COR-L47 (cell line): ENCODE measurements at places on chromosomes 7 and 10.

- no peak for DNase-seq
Observed at GRCh38 chr10:133133471-133134231, 26.4 kb upstream of the KNDC1 start.

GRCh38 chr7:36827726-36828703, 103.7 kb upstream of the AOAH start:
- DNase-seq, result no peak

DNA sequence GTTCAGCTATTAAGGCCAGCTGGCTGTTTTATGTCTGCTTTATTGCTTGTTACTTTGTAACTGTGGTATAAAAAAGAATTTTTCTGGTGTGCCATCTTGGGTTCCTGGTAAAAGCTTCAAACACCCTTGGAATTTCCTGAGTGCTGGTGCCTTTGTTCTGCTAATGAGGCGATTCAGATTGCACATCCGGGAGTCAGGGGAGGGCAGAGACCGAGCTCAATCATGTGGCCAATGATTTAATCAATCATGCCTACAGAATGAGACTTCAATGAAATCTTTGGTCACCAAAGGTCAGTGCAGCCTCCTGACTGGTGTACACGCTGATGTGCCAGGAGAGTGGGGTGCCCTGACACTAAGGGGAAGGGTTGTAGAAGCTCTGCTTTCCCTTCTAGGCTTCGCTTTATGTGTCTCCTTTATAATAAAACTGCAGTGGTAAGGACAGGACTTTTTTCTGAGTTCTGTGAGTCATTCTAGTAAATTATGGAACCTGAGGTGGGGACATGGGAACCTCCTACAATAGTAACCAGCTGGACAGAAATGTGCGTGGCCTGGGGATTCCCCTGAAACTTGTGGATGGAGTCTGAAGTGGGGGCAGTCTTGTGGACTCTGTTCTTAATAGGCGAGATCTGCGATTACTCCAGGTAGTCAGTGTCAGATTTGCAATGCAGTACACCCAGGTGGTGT, 69.4 kb upstream of the OGDHL start:
- no peak for DNase-seq

DNA sequence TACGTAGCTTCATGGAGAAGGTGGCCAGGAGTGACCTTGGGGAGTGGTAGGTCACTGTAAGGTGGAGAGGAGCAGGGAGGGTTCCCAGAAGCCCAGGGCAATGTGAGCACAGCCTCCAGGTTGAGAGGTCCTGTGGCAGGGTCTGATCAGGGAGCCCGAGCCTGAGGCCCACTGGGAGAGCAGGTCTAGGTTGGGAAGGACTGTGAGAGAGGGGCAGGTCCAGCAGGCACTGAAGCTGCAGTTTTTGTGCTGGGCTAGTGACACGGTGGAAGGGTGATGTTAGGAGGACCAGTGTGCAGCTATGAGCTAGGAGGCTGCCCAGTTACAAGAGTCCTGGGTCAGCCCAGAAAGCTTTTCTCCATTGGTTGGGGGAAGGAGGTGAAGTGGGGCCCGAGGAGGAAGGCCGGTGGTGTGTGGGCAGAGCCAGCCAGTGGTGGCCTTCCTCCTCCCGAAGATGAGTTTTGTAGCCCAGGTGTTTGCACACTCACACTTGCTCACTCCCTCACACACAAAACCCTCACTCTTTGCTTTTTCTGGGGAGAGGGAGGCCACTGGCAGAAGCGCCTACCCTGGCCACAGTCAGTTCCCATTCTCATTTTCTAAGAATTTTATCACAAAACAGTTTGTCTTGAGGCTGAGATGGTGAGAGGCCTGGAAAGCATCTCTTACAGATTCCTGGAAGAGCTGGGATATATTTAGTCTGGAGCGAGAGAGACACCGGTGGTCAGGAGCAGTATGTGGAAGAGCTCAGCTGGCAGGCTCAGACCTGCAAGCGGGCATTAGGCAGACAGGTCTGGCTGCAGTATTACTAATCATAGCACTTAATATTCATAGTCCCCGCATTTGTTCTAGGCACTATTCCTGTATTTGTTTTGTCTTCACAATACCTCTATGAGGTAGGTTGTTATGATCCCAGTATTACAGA, 57.1 kb downstream of the ZNF467 start:
- no peak for DNase-seq

DNA sequence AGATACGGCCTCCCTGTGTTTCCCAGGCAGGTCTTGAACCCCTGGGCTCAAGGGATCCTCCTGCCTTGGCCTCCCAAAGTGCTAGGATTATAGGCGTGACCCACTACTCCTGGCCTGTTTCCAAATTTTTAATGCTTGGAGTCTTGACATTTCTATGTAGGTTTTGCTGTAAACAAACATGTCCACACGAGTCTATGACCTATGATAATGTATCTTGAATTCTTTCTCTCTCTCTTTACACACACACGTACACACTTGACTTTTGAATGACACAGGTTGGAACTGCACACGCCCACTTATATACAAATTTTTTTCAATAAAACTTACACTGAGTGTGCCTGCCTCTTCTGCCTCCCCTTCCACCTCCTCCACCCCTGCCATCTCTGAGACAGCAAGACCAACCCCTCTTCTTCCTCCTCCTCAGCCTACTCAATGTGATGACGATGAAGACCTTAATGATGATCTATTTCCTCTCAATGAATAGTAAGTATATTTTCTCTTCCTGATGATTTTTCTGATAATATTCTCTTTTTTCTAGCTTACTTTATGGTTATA, 44.1 kb upstream of the LAMB1 start:
- DNase-seq, result peak; percentile 4

DNA sequence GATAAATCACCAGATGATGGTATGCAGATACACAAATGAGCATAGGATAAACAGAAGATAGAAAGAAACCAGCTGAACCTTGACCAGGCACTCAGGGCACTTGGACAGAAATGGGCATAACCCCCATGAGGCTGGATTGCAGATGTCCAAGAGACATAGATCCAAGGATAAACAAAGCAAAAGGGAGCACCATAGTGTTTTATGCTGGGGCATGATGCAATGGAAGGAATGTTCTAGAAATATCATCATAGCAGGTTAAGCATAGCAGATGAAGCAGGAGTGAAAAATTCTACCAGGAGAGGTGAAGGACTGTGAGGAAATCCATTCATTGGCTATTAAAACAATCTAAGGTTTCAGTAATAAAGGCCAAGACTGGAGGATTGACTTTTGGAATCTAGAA, 70.5 kb upstream of the TES start:
- no peak for DNase-seq

DNA sequence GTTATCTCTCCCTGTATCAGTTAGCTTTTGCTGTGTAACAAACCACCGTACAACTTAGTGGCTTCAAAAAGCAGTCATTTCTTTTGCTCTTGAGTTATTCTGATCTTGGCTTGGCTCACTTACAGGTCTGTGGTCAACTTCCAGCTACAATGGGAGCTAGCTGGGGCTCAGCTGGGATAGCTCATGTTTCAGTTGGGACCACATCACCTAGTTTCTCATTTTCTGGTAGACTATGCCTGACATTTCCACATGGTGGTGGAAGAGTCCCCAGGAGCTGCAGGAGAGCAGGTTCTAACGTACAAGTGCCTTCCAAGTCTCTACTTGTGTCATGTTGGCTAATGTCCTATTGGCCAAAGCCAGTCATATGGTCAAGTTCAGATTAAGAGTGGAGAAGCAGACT, 25.8 kb upstream of the PIP4K2A start:
- DNase-seq, result no peak

GRCh38 chr10:91513598-91514424, 103.7 kb downstream of the HECTD2 start:
- DNase-seq, result no peak

GRCh38 chr7:67913604-67914003, 917.0 kb downstream of the TYW1 start:
- DNase-seq, result no peak

DNA sequence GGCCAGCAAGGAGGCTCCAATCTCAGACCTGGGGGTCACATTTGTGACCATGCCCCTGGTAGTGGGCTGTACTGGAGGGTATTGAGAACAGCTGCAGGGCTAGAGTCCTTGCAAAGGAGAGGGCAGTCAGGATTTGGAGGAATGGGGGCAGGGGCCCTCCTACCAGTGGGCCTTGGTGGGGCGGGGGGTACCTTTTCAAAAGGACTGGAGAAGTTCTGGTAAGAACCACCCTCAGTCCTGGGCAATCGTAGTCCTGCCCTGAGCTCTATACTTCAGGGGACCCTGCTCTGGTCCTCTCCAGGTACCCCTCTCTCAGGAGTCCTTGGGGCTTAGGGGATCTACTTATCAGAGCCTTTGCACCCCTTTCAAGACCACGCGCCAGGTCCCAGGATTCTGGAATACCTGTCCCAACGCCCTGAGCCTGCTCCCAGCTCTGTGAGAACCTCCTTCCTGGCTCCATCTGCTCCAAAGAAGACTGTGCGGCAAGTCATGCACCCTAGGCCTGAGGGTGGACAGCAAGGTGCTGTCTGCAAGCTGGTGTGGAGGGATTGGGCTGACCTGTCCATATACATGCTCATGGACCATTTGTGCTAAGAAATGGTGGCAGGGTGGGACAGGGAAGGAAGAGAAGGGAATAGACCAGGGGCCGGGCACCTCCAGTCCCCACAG, 134.1 kb upstream of the EEPD1 start:
- no peak for DNase-seq

DNA sequence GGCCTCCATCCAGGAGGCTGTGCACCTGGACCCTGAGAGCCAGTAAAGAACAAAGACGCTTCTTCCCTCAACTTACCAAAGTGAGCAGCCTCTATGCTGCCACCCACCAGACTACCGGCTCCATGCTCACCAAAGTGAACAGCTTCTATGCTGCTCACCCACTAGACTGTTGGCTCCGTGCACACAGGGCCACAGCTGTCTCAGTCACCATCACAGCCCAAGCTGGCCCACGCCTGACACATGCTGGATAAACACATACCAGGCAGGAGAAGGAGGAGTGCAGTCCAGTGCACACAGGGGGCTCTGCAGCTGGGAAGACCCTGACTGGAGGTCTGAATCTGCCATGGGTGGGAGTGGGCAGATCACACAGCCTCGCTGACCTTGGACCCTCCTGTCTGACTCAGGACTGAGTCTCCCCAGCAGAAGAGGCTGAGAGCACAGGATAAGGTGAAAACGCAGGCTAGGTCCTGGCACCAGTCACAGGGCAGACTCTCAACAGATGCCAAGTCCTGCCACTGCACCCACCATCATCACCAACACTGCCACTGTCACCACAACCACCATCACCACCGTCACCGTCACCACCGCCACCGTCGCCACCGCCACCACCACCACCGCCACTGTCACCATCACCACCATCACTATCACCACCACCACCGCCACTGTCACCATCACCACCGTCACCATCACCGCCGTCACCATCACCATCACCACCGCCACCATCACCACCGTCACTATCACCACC, 130.9 kb downstream of the MAD1L1 start:
- no peak for DNase-seq

DNA sequence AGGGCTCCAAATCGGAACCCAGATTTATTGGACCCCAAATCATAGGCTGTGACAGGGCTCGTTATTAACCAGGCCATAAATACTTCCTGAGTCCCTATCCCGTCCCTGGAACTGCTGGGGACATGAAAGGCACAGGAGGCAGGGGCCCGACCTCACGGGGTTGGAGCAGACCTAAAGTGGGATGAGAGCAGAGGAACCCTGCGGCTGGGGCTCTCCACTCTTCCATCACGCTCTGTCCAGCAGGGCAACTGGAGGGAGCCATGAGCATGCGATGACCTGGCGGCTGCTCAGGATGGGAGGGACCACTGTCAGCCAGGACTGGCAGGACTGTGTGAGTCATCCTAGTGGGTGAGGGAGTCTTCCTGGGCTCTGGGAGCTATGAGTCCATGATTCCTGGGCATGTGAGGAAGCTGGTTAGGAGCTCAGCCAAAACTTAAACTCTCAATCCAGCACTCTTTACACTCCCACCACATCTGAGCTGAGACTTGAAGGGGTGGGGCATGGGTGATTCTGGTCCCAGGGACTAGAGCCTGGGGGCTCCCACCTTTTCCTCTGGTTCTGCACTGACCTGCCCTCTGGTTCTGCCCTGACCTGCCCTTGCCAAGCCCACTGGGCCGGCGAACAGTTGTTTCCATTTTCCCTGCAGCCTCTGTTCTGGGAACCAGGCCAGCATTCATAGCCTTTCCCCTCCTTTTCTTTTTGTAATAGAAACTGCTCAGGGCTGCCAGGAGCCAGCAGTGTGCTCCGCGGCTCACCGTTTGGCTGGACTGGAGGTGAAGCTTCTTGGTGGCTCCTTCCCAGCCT, 47.1 kb downstream of the SYPL1 start:
- peak; percentile 61 for DNase-seq

DNA sequence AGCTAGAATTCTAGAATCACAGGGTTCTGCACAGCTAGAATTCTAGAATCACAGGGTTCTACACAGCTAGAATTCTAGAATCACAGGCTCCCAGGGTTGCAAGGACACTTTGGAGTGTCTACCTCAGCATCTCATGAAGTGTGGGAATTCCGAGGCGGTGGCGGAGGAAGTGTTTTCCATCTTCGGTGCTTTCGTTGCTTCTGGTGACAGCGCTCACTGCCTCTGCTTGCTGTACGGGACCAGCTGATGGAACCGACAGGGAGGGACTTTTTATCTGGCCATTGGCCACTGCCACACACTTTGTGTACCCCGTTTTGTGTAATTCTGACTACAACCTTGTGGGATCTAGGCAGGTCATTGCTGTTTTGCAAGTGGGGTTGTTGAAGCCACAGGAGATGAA, 29.5 kb downstream of the LHPP start:
- DNase-seq, result no peak

DNA sequence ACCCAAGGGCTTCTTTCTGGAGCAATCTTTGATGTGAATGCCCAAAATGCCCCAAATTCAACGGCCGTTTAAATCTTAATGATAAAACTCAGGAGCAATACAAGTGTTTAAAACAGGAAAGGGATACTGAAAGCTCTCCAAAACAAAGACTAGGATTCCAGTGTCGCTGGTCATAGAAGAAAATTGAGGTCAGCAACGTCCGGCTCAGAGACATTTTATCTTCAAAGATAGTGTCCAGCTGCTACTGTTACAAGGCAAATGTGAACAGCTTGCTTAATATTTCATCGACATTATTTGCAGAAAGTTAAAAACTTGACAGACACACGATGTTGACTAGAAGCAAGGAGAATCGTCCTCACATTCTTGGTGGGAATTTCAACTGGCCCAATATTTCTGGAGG, 15.4 kb upstream of the CTBP2 start:
- DNase-seq, result no peak

DNA sequence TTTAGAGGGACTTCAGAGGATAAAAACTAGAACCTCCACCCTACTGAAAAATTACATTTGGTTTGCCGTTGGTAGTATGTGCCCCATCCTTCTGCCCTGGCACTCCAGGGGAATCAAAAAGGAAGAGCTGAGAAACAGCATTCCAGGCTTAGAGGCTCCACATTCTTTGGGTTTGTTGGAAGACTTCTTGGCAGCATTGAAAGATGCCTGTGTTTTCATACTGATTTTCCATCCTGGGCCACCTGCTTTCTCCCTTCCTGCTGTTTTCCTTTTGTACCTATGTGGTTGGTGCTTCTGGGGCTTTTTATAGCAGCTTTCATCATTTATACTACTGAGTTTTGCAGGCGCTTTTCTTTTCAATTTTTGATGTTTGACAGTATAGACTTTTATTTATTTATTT, 61.7 kb downstream of the AUTS2 start:
- no peak for DNase-seq
